ENCODE measurements at places on chromosomes 3 and 15. TPM values are rescaled to one million over a fixed set of nuclear protein-coding genes. Genes with fewer than 3 reads are reported as not detected.

LDHAL6B gene
- 0.23 TPM for polyA plus RNA-seq

HDC gene
- 0.96 TPM for polyA plus RNA-seq

MCTP2 gene
- polyA plus RNA-seq, result 22.3 TPM

NR2E3 gene
- 1.0 TPM for polyA plus RNA-seq

SLCO3A1 gene
- 9.5 TPM for polyA plus RNA-seq

ISG20 gene
- polyA plus RNA-seq, result 1.2 TPM

MAP6D1 gene
- polyA plus RNA-seq, result 0.88 TPM

MST1R gene
- 2.8 TPM for polyA plus RNA-seq

HYAL1 gene
- polyA plus RNA-seq, result 6.5 TPM

DNASE1L3 gene
- 9.2 TPM for polyA plus RNA-seq

NKTR gene
- 220 TPM for polyA plus RNA-seq

- no peak for DNase-seq
These were observed 690.2 kb upstream of the DPPA4 start for GRCh38 chr3:110027446-110028080.

GRCh38 chr15:29099131-29099880 lies 170.3 kb downstream of the NSMCE3 start:
- DNase-seq, result no peak

DNA sequence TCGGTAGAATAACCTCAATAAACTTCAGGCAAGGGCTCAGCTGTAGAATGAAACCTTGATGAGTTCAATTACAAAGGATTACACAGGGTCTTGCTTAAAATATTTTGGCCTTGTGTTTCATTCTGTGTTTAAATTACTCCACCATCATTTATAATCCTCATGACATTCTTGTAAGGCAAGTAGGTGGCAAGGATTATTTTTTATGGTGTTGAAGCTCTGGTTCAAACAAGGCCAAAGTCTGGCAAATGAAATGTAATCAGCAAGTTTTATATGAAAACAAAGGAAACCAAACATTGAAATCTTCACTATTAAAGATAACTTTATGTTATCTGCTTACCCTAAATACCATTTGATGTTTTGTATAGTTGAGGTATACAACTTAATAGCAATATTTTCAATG lies 221.3 kb upstream of the HES1 start:
- DNase-seq, result no peak

- no peak for DNase-seq
These were observed 228.9 kb downstream of the CD47 start for GRCh38 chr3:107861904-107862303.

- DNase-seq, result no peak
These were observed 138.2 kb downstream of the TPRA1 start for GRCh38 chr3:127452321-127452821.

DNA sequence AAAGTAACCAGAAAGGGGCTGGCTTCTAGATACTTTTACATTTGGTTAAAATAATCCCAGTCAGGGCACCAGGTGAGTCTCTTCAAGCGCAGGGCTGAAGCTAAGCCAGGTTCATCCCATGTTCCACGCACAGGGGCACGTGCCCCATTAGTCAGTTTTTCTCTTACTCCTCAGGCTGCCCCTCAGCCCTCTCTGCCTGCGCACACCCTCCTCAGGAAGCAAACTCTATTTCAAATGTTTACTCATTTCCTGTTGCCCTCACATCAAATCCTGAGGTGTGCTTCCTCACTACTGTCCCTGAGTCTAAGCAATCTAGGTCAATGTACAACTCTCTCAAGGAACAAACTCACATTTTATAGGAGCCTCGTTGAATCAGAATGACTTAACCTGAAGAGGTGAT lies 48.5 kb downstream of the THBS1 start:
- no peak for DNase-seq

GRCh38 chr15:40097968-40098476 lies 10.7 kb downstream of the BMF start:
- no peak for DNase-seq

DNA sequence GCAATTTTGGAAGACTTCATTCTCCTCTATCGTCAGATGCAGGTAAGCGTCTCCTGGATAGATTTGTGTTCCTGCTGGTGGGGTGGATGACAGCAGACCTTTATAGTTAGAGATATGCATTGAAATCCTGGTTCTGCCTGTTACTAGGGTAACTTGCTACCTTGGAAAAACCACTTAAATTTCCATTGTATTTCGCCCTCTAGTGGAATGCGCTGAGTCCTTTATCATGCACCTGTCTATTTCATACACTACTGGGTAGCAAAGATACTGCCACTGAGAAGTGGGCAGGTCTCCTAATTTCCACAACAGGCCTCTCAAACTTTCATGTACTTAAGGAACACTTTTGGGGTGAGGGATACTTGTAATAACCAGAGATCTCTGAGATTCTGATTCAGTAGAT lies 209.5 kb upstream of the SUCLG2 start:
- DNase-seq, result no peak

GRCh38 chr3:159669766-159670165 lies 318.9 kb upstream of the IL12A start:
- no peak for DNase-seq

DNA sequence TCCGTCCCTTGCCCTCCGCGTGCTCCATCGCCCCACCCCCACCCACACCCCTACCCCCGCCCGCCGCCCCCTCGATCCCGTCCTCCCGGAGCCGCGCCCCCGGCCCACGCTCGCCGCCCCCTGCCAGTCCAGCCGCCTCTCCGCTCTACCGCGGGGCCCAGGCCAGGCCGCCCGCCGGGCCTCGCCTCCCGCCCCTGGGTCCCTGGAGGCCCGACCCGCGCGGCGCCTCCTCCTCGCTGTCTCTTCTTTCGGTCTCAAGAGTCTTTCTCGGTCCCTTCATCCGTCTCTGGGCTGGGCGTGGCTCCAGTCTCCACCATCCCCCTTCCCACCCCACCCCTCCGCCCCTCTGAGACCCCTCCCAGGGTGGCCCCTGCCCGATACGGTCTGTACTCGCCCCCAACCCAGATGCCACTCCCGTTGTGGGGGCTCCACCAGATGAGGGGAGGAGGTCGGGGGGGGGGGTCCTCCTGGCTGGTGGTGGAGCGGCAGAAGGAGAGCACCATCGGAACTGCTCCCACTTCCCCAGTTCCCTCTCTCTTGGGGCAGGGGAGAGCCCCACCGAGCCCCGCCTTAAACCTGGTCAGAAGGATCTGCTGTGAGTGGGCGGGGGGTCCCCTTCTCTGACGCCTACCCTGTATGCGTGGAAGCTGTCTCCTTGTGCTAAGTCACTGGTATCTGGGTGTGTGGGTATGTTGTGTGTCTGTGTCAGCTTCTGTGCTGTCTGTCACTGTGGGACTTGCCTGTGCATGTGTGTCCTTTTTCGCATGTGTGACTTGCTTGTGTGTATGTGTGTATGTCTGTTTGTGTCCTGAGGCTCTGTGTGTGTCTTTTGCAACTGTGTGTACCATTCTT lies 1.0 kb downstream of the PRKCD start:
- no peak for DNase-seq

DNA sequence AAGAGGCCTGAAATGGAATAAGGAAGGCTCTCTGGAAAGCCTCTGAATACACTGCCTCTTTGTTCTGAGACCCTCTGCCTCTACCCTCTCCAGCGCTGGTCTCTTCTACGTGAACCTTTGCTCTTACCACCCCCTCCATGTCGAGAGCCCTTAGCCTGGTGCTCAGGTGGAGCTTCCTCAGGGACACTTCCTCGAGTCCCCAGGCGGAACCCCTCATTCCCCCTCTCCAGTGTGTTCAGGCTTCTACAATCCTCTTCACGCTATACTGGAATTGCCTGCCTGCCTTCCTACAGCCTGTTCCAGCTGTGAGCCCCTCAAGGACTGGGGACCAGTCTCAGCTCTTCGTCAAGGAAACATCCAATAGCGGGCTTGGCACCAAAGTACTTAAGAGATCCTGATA lies 7.4 kb downstream of the STIMATE start:
- no peak for DNase-seq

DNA sequence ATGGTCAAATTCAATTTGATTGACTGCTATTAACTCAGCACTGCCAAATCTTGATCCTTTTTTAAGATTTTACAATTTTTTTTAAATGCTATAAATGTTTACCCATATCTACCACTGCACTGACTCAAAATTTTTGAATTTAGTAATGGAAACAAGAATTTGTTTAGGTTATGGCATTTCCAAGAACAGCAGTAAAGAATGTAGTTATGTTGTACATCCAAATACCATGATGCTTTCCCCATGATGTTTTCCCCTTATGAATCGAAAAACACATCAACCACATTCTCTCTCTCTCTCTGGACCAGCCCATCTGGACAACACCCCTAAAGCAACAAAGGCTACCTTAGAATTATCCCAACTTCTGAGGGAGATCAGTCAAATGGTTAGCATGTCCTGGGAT lies 14.2 kb downstream of the CHRM5 start:
- no peak for DNase-seq

- DNase-seq, result no peak
These were observed 124.6 kb downstream of the TMEM108 start for GRCh38 chr3:133162670-133163305.

- DNase-seq, result no peak
These were observed 4.5 kb downstream of the HDC start for GRCh38 chr15:50260969-50261496.

DNA sequence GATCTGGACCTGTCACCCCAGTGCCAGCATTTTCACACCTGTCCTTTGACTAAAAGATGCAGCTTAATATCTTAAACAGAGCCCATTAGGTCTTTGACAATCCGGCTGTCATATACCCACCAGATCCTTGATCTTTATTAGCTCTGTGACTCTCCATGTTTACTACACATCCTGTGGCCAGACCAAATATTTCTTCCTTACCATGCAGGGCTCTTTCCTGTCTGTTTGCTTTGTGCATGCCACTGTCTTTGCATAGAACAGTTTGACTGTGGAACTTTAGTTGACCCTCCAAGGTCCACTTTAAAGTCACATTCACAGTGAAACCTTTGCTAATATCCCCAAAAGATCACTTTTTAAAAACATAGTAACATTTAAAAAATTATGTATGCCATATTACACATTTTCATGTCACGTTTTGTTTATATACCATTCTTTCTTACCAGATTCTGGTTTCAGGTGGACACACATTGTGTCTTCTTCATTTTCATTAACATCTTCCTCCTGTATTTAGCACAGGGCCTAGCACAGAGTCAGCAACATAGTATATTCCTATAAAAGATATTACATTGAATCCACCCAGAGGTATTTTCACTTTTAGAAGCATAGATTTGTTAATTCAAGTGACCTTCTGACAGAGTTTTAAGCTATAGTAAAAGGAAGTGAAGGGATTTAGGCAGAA lies 95.8 kb downstream of the RAP2B start:
- no peak for DNase-seq

GRCh38 chr3:136932523-136932922 lies 25.3 kb upstream of the IL20RB start:
- DNase-seq, result no peak

DNA sequence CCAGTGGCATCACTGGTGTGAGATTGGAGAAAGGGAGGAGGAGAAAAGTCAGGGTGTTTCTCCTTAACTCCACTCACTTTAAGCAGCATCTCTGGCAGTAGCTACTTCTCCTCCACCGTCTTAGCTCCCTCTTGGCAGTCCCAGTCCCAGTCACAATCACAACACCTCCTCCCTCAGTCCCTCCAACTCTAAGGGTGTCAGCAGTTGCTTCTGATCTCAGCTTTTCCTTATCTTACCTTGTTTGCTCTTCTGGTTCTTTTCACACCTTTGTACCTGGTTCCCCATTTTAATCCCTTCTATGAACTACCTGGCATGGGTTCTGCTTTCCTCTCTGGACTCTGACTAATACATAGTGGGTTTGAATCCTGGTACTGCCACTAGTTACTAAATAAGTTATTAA lies 188.3 kb upstream of the CTDSPL start:
- no peak for DNase-seq

DNA sequence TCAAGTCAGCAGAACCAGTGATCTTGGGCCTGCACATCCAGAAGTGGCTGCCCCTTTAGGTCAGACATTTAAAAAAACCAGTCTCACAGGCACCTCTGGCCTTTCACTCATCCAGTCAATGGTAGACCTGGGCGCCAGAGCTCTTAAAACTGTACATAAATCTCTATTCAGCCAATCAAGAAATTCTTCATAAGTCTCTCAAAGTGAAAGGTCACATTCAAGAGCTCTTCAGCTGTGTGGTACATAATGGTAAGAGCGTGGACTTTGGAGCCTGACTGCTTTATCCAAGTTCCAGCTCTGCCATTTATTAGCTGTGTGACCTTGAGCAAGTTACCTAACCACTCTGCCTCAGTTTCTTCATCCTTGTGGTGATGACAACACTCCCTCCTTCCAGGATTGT lies 22.3 kb upstream of the MORF4L1 start:
- DNase-seq, result no peak

DNA sequence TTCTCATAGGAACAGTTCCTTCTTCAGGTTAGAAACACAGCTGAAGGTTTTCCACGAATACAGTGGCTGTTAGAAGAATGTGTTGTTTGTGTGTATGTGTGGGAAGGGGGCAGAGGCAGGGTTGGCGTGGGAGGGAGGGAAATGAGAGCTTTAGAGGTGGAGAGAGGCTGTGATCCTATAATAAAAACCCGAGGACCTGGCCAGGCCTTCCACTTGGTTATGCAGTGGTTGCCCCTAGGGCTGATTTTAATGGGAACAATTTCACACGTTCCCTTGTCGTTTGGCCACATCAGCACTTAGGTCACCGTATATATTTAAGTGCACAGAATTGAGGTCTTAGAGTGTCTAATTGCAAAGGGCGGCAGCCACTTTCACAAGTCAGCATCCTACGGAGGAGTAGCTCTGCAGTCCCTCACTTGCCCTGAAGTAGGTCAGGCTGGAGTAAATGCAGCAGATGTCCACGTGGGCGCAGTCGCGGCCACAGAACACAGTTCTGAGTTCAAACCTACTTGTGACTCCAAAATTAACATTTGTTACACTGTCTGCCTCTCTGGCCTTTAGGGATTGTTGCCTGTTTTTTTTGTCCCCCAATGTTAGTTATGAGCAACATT lies 85.6 kb downstream of the PDCD6IP start:
- DNase-seq, result peak; percentile 42

GRCh38 chr3:162492446-162493081 lies 996.0 kb downstream of the OTOL1 start:
- no peak for DNase-seq

DNA sequence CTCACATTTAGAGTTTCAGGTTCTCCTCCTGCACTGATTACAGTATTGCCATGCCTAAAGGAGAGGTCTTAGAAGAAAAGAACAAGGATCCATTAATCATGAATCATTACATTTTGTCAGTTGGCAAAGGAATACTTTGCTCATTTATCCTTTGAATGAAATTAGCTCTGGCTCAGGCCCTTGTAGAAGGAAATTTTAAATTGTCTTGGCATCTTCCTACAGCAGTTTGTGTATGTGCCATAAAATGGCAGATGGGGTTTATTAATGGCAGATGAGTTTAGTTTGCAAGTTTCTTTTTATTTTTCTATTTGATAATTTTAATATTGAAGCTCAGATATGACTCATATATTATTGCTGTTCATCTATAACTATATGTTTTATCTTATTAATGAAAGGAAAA lies 181.2 kb upstream of the EPHA3 start:
- no peak for DNase-seq

- no peak for DNase-seq
These were observed 1050.2 kb downstream of the AGBL1 start for GRCh38 chr15:87129916-87130315.

All from left kidney (tissue), 8 donors.